Activated CD4-positive, CD25-positive, alpha-beta regulatory T cell treated with anti-CD3 and anti-CD28 coated beads, Interleukin-2, amount 50 U/mL, for 72 hours (primary cell): ENCODE measurements at places on chromosomes 11 and 22.

- no peak for DNase-seq
Measured at GRCh38 chr11:27329867-27330632, 33.0 kb downstream of the CCDC34 start.

DNA sequence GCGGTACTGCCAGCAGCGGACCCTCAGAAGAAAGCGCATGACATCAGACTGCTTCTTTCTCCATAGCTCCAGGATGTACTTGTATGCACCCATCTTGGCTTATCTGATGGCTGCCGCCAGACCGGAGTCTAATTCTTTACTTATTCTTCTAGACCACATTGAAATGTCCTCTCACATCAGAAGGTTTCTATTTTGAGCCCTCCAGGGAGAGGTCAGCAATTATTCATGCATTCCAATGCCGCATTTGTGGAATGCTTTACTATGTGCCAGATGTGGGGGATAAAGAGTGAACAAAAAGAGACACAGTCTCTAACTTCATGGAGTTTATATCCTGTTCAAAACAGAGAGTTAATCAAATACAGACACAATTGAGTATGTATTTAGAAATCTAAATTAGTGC is 230.1 kb downstream of the MIAT start:
- no peak for DNase-seq

GRCh38 chr11:32916994-32917393 is 24.4 kb downstream of the QSER1 start:
- no peak for DNase-seq

- DNase-seq = no peak
Measured at GRCh38 chr11:12807621-12808020, 133.4 kb downstream of the TEAD1 start.

- DNase-seq = no peak
Measured at GRCh38 chr11:84894666-84895065, 732.5 kb downstream of the DLG2 start.

- DNase-seq = no peak
Measured at GRCh38 chr11:7673724-7674434, 579 bp upstream of the CYB5R2 start.

DNA sequence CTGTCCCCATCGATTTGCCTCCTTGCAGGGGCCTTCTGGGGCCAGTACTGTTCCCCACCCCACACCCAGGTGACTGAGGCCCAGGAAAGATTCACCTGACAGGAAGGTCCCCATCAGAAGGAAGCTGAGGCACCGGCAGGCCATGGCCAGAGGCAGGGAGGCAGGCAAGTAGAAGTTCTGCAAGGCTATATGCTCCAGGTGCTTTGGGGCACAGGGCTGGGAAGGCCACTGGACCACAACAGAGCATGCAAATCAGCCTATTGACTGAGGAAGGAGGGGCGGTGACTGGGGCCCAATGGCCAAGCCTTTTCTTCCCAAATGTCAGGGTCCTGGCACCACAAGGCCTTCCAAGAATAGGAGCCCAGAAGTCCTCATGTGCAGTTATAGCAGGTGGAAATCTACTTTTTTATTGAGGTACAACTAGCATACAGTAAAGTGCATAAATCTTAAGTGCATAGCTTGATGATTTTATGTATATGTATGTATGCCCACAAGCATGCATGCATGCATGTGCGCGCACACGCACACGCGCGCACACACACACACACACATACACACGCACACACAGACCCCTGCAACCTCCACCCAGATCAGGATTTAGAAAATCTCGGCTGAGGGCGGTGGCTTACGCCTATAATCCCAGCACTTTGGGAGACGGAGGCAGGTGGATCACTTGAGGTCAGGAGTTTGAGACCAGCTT is at the start of gene VPREB3:
Gene VPREB3, minus strand, starts transcription at position 206 of the 700 bp plus-strand sequence. Its CDS starts 62 bp downstream, at position 144.
- DNase-seq = no peak

DNA sequence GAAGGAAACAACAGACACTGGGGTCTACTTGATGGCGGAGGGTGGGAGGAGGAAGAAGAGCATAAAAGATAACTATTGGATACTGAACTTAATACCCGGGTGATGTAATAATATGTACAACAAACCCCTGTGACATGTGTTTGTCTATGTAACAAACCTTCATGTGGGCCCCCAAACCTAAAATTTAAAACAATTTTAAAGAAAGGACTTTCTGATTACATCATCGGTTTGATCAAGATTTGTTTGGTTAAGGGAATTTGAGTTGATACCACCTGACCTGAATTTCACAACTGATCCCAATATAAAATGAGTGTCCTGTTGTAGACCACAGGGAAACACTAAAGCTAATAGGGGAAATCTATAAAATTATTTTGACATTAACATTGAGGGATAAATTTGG is 34.3 kb downstream of the APIP start:
- no peak for DNase-seq

DNA sequence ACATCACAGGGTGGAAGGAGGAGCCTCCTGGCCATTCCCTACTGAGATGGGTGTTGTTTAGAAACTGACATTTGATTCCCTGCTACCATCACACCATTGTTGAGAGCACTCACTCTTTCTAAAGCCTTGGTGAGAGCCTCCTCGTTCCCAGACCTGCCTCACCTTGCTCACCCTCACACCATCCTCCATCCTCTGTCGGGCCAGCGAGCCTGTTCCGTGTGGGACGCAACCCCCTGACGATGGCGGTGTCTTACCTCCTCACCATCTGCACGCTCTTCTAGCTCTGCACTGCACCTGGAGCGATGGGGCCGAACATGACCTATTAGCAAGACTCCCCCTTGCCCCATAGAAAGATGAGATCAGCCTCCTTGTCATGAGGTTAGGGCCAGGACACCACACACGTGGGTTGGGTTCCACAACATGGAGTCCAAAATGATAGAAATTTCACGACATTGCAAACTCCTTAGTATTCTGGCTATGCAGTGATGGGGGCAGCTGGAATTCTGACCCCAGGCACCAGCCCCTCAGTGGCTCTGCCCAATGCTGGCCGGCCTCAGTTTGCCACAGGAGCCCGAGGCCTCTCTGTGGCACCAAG is 1017.9 kb downstream of the TBC1D22A start:
- DNase-seq = no peak

- no peak for DNase-seq
Measured at GRCh38 chr11:123509737-123510578, 79.9 kb downstream of the GRAMD1B start.

GRCh38 chr11:71062199-71062598 is 190.2 kb downstream of the SHANK2 start:
- DNase-seq = no peak

DNA sequence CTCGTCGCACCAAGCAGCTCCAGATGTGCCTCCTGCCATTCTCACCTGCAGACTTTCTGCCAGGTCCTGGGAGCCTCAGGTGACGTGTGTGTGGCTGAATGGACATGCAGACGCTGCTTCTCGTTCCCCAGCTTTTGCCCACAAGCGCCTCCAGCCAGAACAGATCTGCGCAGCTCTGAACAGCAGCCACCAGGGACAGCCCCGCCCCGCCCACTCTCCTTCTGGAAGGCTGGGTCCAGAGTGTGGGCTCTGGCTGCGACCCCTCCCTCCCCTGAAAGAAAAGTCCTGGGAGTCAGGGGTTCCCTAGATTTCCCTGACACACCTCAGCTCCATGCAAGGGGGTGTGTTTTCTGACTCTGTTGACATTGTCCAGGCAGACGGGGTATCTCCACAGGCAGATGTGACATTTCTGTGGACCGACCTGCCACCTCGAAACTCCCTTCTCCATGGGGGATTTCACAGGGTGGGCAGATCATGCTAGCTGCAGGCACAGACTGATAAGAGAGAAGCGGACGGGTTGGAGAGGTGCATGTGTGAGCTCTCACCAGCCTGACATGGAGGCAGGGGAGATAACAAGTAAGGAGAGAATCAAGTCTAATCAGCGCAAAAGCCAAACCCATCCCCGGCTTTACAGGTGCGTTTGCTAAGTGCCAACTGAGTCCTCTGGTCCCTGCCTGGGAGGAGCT is 19.8 kb downstream of the SLCO2B1 start:
- no peak for DNase-seq

- no peak for DNase-seq
Measured at GRCh38 chr11:124725719-124726105, 14.0 kb upstream of the NRGN start.

DNA sequence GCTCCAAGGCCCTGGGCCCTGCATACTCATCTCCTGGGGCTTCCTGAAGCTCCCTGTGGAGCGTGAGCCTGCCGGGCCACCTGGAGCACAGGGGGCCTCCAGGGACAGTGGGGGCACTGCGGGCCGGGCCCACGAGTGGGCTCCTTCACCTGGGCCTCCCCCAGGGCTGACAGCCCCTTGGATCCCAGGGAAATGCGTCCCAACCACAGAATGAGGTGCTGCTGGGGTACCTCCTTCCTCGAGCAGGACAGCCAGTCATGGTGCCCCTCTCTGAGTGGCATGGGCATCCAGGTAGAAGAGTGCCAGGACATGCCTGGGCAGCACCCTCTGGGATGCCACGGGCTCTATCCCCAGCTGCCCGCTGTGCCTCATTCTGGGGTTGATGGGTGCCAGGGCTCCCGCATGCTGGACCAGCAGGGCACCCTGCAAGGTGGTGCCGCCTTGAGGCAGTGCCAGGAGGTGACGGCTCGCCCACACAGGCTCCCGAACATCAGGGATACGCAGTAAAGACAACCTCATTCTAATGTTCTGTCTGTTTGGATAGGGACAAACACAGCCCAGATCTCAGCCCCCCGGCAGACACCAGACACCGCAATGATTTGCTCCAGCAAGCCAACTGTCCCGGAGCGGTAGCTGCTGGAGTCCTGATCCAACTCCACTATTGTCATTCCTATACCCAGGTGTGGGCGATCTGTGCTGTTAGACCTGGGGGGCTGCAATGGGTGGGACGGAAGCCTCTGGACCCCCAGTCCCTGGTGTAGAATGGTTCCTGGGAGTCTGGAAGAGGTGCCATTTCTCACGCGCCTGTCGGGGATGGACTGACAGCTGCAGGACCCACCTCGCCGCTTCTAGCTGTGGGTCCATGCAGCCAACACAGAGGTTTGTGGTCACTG is 25.8 kb downstream of the KRTAP5-5 start:
- no peak for DNase-seq

- DNase-seq = no peak
Measured at GRCh38 chr11:118602331-118602730, 5.1 kb upstream of the PHLDB1 start.

DNA sequence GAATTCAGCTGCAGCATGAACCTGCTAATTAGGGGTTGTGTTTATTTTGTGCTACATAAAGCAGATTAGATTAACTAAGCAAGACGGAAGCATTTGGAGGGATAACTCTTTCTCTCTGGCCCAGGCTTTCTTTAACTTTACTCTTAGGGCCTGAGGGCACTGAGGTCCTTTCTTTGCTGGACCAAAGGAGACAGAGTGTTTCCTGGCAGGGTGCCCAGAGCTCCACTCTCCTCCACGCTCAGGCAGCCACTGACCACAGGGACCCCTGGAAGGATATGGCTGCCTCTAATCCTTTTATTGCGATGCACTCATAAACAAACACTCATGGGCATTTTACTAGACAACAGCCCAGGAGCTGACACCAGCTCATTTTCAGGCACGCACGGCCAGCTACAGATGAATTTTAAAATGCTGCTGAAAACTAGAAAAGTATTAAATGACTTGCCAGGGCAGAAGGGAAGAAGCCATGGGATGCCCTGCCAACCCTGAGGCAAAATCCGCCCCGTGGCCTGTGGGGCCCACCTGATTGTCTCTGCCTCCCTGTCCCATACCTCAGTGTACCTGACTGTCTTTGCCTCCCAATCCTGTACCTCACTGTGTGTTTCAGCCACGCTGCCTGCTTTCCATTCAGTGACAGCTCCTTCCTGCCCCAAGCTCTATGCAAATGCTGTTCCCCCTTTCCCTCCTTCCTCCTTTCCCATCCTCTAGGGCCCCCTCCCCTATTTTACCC is 192.6 kb upstream of the NAV2 start:
- DNase-seq = no peak

DNA sequence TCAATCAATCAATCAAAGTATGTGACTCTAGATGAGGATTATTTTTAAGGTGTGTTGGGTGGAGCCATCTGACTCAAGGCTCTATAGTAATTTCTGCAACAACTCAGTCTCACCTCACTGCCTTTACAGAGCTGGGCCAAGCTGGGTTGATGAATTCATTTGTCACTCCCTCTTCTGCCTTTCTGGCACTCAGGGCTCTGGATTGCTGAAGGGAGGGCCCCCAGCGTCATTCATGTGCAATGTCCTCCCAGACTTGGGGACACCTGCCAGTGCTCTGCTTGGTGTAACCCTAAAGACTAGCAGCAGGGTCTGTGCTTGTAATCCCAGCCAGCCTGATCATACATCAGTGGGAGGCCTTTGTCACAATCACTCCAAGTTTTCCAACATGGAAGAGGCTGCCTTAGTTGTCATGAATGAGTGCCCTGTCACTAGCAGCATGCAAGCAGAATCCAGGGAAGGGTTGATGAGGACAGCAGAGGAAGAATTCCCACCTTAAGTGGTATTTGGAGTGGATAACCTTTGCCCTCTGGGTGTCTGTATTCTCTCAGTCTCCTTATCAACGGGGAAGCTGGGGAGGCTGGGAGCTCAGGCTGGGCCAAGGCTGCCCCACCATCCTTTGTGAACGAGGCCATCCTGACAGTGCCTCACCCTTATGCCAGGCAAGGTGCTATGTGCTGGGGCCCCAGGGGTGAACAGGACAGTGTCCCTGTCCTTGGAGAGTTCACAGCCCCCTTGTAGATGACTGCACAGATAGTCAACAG is 2.0 kb upstream of the TP53I11 start:
- no peak for DNase-seq

GRCh38 chr11:106295974-106296373 is 218.5 kb downstream of the AASDHPPT start:
- DNase-seq = no peak

- DNase-seq = no peak
Measured at GRCh38 chr11:133906241-133906640, 50.5 kb downstream of the IGSF9B start.

DNA sequence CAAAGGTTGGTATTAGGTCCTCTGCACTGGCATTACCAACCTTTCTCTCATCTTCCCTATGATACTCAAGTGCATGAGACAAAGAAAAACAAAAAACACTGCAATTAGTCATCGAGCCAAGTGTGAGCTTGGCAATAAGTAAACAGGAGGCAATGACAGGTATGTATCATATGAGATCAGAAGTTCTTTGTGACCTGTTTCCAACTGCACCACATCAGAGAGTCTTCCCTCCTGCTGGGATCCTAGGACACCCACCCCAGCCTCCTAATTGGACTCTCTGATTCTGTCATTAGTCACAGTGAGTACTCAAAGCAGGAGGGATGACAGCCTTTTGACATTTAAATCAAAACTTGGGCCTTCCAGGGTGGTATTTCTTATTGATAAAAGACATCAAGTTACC is 7.8 kb upstream of the JAML start:
- DNase-seq = no peak

DNA sequence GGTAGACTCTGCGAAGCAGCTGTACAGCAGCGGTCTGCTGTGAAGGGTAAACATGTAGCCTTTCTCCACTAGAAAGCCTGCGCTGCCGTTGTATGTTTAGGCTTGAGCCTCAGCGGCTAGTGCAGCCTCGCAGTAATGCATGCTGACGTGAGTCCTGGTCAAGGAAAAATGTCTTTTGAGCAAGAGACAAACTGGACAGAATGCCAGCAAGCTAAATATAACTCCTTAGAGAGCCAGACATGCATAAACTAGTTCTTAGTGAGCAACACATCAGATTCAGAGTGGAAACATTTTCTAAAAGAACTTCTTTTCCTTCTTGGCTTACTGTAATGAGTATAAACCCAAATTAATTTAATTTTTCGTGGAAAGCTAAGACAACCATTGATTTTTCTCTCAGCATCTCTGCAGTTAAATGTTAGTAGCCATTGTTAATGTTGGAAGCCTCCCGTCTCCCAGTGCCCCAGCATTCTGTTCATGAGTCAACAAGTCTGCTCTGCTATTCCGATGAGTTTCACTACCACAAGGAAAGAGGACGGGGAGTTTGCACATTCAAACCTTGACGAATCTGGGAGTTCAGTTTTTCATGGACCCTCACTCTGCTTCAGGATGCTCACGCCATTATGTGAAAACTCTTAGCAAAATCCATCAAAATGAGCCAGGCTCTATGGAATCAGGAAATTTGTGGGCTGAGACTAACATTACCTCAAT is 51.4 kb downstream of the JAM3 start:
- DNase-seq = no peak
